ENCODE measurements at places on chromosomes 1 and 21. TPM values are rescaled to one million over a fixed set of nuclear protein-coding genes. Genes with fewer than 3 reads are reported as not detected.

- DNase-seq: no peak
Observed at GRCh38 chr1:16139473-16139962, 16.4 kb downstream of the EPHA2 start.

DNA sequence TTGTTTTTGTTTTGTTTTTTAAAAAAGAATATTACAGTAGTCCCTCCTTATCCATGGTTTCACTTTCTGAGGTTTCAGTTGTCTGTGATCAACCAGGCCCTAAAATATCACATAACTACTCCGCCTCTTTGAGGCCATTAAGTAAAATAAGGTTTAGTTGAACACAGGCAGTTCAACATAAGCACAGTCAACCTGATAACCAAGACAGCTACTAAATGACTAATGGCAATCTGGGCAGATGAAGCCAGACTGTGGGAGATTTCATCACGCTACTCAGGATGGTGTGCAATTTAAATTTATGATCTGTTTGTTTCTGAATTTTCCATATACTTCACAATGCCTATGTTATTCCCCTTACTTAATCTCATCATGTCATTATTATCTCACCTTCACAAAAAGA, 30.1 kb downstream of the LDLRAD1 start:
- DNase-seq: no peak

- DNase-seq: no peak
Observed at GRCh38 chr21:46555225-46555617, 49.7 kb downstream of the S100B start.

DNA sequence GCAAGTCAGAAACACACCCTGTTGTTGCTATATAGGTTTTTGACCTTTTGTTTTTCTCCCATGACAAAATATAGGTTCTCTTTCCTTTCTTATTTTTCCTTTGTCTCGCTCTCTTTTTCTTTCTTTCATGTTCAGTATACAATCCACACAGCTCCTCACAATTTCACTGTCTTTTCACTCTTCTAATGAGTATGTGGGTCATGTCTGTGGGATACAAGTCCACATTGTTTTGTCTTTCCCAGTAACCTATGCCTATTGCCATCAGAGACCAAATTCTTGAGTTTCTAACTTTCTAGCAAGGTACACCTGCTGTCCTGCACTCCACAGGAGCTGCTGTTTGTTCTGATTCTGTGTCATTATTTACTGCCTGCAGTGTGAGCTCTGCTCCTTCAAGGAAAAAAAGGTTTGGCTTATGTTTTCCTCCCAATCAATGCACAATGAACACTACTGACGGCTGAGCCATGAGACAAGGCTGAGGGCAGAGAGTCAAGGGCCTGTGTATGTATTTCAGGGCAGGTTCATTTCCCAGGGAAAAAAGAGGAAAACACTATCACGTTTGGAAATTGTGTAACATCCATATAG, 453.8 kb downstream of the NEGR1 start:
- no peak for DNase-seq

DNA sequence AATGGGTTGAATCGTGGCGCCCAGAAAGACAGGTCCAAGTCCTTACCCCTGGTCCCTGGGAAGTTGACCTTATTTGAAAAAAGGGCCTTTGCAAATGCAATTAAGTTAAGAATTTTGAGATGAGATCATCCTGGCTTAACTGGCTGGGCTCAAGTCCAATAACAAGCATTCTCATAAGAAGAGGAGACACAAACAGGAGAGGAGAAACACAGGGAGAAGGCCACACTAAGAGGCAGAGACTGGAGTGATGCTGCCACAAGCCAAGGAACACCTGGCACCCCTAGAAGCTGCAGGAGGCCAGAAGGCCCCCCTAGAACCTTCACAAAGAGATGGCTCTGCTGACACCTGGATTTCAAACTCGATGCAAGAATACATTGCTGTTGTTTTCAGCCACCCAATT, 44.6 kb downstream of the PDPN start:
- DNase-seq: peak; percentile 48

GRCh38 chr1:3548156-3548893, 63.0 kb downstream of the MEGF6 start:
- DNase-seq: no peak

GRCh38 chr1:108653431-108654105, 7.3 kb downstream of the HENMT1 start:
- no peak for DNase-seq

DNA sequence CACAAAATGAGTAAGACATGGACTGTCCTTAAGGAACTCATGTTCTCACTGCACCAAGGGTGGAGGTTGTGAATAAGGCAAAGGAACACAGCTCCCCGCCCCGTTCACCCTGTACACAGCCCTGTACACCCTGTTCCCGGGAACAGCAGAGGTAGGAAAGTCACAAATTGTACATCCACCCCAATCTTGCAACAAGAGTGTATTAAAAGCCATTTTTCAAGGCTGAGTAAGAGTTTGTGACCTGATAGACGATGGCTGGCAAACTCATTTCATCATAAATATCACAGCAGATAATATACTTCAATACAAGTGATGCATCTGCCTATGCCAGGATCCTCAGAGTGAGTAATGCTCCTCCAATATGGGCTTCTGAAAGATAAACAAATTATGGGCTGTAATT, 52.5 kb upstream of the CAMK1G start:
- DNase-seq: no peak

- DNase-seq: no peak
Observed at GRCh38 chr1:211305044-211305443, 21.6 kb upstream of the TRAF5 start.

- no peak for DNase-seq
Observed at GRCh38 chr1:236997361-236997760, 6.9 kb downstream of the MT1HL1 start.

DNA sequence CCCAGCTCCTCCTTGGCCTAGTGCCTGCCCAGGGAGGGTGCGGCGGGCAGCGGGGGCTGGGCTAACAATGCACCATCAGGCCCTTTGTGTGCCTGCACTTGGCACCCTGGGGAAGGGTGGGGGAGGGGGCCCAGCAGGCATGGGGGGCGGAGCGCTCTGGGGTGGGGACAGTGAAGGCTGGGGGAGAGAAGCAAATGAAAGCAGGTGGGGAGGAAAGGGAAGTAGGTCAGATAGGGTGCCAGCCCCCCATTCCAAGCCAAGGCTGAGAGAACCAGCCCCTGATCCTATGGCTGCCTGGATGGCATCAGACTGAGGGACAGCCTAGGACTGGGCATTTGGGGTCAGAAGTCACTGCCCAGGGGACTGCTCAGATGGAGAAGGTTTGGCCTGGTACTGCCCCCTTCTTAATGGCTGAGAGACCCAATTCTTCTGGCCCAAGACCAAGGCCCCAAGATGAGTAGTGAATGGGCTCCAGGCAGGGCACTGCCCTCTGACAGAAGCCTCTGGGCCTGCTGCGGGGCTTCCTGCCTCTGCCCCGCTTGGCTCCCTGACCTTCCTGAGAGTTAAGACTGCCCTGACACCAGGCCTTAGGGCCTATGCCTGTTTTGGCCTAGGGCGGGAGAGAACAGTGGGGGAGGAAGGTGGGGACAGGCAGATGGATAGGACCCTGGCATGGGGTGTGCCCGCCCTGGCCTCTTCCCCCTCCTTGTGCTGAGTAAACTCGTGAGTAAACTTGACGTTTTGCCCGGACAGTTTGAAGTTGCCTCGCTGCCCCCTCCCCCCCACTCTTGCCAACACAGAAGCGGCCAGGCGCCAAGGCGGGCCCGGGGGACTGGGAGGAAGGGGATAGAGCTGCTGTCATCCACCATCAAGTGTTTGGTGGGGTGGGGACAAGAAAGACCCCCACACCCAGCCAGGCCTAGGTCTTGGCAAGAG, 2.7 kb downstream of the ZBTB7B start:
- no peak for DNase-seq

DNA sequence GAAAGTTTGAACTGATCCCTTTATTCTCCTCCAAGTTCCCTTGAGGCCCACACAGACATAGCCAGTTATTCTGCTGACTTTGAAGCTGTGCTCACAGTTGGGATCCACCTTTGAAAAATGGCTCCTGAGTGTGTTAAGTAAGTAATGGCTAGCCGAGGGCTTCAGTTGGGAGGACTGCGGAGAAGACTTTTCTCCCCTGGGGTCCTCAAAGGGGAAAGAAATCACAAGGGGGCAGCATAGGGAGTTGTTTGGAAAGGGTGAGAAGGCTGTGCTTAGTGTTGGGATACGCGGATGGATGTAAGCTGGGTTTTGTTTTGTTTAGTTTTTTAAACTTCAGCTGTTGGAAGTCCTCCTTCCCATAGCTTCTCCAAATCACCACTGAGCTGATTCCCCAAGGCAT, 8.3 kb downstream of the PGM1 start:
- no peak for DNase-seq

DNA sequence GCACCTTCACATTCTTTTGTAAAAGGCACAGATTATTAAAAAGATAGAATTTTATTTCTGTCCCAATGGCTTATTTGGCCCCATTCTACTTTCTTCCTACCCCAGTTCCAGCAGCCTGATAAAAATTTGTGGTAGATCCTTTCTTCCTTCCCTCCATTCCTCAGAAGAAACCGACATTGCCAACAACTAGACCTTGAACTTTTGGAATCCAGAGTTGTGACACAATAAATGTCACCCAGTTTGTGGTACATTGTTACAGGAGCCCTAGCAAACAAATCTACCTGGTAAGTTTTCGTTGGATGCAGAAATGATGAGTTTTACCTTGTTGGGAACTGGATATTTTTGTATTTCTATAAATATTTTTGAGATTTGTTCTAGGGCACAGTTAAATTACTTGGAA, 141.6 kb upstream of the IVNS1ABP start:
- no peak for DNase-seq

- no peak for DNase-seq
Observed at GRCh38 chr1:114609826-114610225, 28.4 kb upstream of the BCAS2 start.

DNA sequence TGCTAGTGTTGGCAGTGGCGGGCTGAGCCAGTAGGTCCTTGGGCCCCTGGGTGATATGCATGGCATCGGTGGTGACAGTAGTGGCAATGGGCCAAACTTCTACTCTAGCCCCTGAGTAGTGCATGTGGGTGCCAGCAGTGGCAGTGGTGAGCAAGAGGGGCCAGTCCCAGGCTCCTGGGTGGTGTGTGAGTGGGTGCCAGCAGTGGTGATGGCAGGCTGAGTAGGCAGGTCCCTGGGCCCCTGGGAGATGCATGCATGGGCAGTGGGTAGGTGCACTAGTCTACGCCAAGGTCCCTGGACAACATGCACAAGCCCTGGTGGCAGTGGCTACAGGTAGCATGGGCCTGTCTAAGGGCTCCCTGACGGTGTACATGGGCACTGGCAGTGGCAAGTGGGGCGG, 24.6 kb upstream of the TTC22 start:
- no peak for DNase-seq

DNA sequence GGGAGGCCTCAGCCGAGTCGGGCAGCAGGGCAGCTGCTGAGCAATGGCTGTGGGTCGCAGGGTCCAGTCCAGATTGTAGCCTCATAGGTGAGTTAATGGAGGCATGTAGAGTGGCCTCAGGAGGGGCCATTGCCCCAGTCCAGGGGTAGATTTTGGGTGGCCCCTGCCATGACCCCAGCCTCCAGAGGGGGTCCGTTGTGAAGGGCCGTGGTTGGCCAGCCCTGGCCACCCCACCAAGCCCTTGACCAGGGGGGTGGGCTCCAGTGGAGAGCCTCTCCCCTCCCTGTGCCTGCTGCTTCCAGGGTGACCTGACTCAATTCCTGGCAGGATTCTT, 26.1 kb downstream of the TRPM2 start:
- DNase-seq: no peak

DNA sequence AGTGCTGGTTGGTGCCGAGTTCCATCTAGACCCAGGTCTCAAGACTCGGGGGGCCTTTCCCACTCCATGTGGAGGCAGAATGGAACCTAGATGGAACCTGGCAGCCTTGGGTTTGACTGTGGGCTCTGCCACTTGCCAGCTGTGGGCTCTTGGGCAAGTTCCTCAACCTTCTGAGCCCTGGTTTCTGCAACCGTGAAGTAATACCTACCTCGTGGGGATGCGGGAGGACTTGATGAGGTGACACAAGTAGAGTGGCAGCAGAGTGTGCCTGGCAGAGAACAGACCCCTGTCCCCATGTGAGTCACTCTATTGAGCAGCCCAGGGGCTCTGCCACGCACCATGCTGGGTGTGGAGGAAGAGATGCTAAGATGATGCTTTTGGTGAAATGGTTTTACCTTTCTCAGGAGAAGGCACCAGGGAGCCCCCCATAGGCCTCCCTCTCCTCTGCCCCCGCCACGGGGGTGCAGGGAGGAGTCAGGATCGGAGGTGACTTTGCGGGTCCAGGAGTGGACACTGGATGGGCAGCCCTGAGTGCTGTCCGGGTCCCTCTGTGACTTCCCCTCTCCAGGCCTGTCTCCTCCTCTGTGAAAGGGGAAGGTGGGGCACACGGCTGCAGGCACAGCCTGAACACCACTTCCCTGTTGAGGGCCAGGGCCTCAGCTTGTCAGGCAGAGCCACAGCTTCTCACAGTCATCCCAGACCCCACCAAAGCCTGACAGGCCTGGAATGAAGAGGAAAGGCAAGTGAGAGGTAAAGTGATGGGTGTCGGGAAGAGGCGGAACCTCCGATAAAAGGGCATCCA, 36.7 kb upstream of the EDN2 start:
- DNase-seq: no peak

DNA sequence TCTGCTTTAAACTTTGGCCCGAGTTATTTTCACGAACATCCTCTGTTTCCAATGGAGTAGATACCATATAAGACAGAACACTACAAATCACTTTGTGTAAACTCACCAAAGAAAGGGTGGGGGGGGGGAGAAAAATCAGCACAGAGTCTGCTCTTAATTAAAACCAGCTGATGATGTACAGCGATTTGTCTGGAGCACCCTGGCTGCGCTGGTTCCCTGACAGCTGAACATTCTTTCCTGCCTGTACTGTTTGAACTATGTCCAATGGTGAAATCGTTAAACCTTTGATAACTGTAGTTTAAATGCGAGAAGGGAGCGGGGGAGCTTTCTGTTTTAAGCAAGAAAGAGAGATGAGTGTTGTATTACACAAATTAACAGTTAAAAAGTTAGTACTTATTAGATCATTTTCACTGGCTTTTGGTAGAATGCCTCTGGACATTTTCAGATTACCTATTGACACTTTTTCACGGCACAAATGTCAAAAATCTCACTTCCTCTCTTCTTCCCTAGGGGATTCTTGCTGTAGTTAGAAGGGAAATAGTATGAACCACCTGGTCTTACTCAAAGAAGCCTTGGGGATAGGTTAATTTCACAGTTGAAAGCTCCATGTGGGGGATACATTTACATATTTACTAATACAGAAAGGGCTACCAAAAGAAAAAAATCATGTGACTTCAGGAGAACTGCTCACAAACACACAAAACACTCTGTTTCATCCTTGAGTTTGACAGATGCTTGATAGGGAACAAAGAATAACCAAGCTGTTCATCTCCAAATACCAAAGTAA, 140.2 kb upstream of the RUNX1 start:
- no peak for DNase-seq

GRCh38 chr1:63950023-63950422, 176.2 kb downstream of the ROR1 start:
- DNase-seq: no peak

Gene SLC35F3
- not detected for total RNA-seq

Gene ZNF326
- total RNA-seq: 5.9 TPM

Gene RIPPLY3
- under 0.01 TPM for total RNA-seq

Gene PIK3CD
- total RNA-seq: 4.2 TPM

Gene TSACC
- total RNA-seq: not detected

Gene EPHA2
- total RNA-seq: 112 TPM

Gene ALG6
- 14.9 TPM for total RNA-seq

Gene LCE6A
- not detected for total RNA-seq

Gene HOOK1
- total RNA-seq: under 0.01 TPM

Gene ATP1A4
- total RNA-seq: not detected

Gene FCER1A
- total RNA-seq: not detected

Gene FNDC10
- total RNA-seq: 1.3 TPM

Gene SH3BP5L
- total RNA-seq: 24.8 TPM

Gene CAPZB
- 119 TPM for total RNA-seq
